ENCODE measurements at places on chromosomes 11 and 22.

- DNase-seq: no peak
Observed at GRCh38 chr11:42255906-42256305, 796.5 kb upstream of the LRRC4C start.

- DNase-seq: no peak
Observed at GRCh38 chr22:27022274-27022895, 365.0 kb downstream of the MIAT start.

DNA sequence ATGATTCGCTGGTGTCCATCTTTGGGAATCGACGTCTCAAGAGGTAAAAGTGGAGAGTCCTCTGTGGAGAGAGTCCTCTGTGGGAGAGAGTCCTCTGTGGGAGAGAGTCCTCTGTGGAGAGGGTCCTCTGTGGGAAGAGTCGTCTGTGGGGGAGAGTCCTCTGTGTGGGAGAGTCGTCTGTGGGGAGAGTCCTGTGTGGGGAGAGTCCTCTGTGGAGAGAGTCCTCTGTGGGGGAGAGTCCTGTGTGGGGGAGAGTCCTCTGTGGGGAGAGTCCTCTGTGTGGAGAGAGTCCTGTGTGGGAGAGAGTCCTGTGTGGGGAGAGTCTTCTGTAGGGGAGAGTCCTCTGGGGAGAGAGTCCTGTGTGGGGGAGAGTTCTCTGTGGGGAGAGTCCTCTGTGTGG, 3.1 kb downstream of the PRDX5 start:
- no peak for DNase-seq

DNA sequence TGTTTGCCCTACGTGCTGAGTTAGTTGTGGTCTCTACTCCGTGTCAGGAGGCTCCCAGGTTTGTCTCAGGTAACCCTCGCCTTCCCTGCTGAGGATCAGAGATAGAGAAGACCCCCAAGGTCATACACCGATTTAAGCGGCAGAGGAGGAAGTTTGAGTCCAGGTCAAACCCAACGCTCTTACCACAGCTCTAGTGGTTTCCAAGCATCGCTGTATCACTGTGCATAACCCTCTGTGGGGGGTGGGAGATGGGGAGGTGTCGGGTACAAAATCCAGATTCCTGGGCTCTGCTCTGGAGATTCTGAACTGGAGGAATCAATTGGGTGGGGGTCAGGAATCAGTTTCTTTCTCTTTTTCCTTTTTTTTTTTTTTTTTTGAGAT, 627 bp downstream of the DNAJC4 start:
- no peak for DNase-seq

DNA sequence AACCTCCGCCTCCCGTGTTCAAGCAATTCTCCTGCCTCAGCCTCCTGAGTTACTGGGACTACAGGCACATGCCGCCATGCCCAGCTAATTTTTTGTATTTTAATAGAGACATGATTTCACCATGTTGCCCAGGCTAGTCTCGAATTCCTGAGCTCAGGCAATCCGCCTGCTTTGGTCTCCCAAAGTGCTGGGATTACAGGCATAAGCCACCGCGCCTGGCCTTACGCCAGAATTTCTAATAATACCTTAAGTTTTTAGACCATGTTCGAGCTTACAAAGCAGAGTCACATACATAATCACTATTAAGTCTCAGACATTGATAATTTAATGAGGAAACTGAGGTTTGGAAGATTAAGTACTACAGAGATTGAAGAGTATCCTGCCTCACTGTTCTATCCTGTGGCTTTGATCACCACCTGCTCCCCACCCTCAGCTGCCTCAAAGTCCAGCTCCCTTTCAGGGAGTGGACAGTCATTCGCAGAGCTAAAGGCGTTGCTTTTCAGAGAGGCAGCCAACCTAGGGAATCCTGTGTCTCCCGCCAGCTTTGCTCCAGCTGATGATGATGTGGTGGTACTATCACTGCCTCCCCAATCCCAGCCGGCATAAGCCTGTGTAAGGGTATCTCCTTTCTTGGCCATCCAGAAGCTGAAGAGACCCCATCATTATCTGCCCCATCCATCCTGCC, 7.7 kb downstream of the UBASH3B start:
- DNase-seq: no peak

DNA sequence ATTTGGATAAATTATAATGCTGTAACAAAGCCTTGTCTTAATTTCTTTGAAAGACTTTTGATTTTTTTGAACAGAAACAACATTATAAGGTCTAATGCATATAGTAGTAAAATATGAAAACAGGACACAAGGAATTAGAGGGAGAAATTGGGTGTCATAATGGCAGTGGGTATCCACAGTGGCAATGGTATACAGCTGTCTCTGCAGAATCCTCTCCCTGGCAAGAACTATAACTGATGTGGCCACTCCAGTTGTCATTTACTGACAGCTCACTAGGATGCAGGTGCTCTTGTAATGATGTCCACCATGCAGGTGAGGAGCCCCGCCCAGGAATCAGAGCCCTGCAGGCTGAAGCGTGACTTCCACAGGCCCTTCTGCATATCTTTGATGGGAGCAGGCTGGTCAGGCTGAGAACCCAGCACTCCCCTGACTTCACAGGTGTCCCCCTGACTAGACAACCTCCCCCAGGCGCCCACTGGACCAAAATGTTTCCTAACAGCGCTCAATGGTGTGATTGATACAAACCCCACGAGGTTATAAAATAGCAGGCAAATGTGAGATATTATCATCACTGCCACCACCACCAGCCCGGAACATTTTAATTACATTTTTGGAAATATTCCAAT, 32.8 kb upstream of the SERPIND1 start:
- DNase-seq: no peak

DNA sequence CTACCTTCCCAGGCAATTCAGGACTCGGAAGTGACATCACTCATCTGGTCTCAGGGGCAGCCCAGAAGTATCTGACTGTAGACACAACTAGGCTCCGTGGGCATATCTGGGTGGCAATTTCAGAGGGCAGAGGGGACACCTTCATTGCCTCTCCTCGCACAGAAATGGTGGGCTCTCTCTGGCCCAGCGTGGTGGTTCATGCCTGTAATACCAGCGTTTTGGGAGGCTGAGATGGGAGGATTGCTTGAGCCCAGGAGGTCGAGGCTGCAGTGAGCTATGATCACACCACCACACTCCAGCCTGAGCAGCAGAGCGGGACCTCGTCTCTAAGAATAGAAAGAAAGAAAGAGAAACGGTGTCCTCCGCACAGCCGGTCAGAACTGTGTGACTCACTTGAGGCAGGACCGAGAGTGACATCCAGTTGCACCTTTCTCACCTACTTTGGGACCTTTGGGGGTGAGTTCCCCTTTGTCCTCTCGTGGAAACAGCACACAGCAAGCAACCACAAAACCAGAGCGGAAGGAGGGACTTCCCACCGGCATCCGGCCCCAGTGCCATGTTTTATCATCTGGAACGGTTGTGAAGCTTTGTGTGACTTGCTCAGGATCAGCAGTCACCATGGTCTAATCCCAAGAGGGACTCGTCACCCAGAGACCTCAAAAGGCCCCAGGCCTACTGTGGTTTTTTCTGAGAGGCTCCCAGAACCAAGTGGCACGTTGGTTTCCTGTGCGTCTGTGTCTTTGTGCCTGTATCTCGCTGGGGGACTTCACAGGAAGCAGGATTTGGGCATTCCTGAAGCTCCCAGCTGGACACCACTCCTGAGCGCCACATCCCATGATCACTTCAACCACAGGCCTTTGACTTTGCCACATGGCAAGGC, 38.4 kb upstream of the EMID1 start:
- DNase-seq: no peak

DNA sequence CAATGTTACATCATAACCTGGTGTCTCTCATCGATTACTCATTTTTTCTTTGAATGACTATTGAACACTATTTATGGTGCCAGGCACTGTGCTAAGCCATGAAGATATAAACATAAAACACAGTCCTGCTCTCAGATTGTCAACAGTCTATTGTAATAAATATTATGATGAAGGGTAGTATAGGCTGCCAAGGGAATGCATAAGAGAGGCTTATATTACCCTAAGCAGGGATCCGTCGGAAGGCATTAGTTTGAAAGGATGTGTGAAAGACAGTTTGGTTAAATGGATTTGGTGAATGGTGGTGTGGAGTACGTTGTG, 7.2 kb upstream of the CCDC90B start:
- no peak for DNase-seq

- DNase-seq: no peak
Observed at GRCh38 chr11:105690467-105690866, 80.6 kb downstream of the GRIA4 start.

Measured in ELR (cell line).